ENCODE measurements at places on chromosomes 5 and 9.

DNA sequence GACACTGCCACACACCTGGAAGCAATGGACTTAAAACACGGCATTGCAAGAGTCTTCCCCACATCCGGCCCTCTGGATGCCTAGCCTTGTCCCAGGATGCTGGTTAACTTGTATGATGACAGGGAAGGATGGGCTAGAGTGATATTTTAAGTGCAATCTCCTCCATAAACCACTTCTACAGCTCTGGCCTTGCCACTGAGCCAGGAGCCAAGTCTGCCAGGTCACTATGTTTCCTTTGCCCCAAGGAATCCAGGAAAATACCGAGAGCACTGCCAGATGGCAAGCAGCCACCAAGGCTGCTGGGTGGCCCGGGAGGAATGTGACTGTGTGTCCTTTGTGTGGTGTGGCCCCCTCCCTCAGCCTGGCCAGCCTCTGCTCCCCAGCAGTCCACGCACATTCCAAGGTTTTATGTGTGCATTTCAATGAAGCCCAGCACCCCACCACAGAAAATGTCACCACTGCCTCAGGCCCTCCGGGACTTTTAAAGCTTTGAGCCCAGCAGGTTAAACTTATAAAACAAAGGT, 106.0 kb downstream of the FRMD3 start:
- DNase-seq, result no peak

DNA sequence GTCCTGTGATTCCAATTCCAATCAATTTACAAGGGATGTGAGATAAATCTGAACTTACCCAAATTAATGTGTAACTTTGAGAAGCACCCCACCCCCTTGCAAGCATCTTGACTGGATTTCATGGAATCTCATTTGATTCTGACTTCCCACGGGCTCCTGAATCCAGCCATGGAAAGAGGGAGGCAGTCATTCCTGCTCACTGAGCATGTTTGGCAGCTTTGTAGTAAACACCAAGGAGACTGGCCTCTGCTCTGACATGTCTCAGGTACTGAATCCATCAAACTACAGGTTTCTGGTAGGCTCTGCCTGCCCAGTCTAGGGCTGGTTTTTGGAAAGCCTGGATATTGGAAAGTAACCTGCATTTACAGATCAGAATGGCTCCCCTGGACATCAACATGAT, 357.6 kb downstream of the ARHGEF28 start:
- no peak for DNase-seq

DNA sequence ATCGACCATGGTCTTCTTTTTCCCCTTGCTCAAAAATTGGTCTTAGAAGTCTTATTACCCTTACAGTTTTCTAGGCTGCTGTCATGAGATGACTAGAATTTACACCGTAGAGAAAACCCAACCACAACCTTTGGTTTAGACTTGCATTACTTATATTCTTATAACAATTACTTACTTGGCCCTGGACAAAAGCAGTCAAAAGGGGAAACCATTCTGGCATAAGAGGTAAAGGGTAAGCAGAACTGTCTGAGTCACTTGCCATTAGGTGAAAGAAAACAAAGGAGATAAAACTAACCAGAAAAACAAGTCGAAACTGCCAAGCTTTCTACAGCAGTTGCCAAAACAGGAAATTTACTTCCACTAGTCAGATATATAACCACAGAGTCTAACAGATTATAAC, 17.9 kb downstream of the TMEM245 start:
- DNase-seq, result no peak

- DNase-seq, result no peak
Measured at GRCh38 chr5:158164296-158165047, 305.5 kb upstream of the CLINT1 start.

- DNase-seq, result no peak
Measured at GRCh38 chr5:9201011-9201410, 344.9 kb downstream of the SEMA5A start.

- no peak for DNase-seq
Measured at GRCh38 chr5:178137991-178138390, 7.2 kb downstream of the RMND5B start.

DNA sequence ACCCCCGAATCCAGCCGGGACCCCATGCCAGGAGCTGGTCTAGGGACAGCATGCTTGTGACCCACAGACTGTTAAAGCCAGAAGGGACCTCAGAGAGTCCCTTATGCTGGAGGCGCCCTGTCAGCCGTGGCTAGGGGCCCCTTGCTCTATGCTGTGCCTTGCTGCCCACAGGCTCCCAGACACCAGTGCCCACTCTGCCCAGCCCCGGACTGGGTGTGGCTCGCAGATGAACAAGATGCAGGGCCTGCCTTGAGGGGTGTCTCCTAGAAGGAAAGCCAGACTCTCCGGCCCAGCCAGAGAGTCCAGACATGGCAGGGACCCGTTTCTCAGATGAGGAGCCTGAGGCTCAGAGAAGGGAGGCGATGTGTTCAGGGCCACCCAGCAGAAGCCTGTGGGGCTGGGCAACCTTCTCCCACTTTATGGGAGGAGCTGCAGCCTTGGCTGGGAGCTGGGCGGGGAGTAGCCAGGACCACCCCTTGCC, 85.7 kb downstream of the LMX1B start:
- DNase-seq, result no peak

GRCh38 chr9:115590011-115590410, 472.1 kb upstream of the TNC start:
- no peak for DNase-seq

DNA sequence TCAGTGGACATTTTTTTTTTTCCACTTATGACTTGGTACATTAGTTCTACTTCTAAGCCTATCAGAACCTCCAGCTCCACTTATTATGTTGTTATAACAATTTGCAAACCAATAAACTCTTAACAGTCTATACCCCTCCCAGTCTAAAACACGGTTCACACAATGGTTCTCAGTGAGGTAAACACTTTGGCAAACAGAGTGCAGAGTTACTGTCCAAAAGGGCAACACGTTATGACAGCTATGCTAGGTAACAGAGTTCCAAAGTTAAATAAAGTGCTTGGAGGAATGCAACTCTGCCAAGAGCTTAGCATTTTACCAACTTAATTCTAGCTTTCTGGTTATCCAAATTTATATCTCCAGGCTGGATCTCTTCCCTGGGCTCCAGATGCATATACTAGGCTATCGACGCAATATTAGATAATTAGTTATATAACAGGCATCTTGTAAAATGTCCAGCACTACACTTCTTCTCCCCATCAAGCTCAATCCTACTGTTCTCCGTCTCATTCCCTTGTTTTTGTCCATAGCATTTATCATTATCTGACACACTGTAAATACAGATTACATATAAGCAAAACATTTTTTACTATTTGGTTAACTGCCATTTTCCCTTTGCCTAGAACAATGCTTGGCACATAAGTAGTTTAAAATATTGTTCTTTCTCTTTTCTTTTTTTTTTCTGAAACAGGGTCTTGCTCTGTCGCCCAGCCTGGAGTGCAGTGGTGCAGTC, 14.3 kb downstream of the FNBP1 start:
- DNase-seq, result no peak

DNA sequence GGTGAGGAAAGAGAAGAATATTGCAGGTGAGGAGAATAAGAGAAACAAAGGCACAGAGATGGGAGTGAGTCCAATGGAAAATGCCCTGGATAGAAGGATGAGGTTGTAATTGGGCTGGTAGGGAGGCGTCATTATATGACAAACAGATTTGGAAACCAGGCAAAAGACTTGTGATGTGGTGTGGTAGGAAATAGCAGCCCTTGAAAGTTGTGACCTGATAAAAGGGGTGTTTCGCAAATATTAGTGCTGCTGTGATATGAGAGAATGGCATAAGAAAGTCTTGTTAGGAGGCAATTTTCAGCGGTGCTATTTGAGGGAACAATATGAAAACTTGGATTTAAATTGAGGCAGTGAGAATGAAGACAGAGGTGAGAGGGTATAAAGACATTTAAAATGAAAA, 217.5 kb upstream of the ACTBL2 start:
- no peak for DNase-seq

- DNase-seq, result no peak
Measured at GRCh38 chr9:114141553-114142402, 13.6 kb upstream of the COL27A1 start.

DNA sequence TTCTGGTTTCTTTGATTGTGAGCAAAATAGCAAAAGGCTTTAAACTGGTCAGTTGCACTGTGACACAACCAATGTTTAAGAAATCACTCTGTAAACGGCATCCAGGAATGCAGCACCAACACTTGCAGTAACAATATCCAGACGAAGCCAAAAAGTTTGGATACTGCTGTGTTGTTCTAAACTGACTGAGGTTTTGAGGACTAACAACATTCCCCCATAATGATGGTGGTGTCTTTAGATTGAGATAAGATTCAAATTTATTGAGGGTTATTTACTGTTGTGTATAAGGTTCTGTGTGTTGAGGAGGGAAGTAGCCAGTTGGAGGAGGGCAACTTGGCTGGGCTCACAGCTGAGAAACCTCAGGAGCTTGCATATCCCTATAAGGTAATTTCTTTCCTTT, 353.6 kb downstream of the BNC2 start:
- DNase-seq, result no peak

- peak; percentile 32 for DNase-seq
Measured at GRCh38 chr9:75866273-75866871, 24.1 kb upstream of the PCSK5 start.

DNA sequence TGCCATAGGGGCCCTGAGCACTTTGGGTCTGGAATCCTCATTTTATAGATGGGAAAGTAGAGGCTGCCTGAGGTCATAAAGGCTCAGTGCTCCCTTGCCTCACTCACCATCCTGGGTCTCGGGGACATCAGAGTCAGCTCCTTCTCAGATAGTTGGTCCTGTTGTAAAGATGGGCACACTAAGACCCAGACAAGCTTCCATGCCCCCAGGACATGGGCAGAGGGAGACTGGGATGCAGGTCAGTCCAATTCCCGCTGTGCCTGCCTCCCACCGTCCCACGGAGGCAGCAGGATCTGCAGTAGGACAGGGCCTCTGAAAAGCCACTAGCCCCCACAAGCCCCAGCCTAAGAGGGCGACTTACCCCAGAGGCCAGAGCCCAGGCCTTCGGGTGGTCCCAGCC, 19.0 kb upstream of the SUSD3 start:
- DNase-seq, result no peak

DNA sequence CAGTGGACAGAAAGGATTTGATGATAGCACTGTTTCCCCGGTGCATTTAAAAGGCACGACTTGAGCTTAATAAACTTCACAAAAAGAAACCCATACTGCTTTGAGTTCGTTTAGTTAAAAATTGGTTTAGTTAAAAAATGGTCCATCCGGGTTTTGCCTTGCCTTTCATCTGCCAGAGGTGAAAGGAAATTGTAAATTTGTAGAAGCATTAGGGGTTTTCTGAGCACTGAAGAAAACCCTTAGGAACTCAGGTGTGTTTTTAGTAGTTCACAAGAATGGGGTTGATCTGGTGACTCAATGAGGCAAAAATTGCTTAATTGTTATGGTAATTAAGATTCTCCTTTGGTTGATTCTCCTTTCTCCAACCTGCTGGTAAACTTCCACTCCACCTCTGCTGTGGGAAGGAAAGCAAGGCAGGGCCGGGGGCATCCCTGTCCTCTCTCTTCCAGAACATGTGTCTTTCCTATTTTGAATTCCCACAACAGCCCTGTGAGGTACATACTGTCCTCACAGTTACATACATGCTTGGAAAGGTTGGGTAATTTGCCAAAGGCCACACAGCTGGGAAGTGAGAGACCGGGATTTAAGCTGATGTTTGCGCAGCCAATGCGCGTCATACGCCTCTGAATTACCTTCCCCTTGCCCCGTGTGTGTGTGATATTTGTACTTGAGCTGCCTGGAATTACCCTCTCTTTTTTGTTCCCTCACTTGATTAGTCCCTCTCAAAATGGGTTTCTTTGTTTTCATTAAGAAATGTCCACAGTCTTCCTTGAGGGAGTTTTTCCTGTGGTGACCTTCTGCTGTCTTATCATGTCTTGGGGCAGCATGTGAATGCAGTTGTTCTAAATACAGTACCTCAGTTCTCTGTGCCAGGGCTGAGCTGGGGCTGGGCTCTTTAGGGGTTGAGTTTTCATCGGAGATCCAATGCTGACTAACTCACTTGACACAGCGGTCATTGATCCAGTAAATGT, 94.4 kb downstream of the ARHGAP26 start:
- DNase-seq, result no peak

DNA sequence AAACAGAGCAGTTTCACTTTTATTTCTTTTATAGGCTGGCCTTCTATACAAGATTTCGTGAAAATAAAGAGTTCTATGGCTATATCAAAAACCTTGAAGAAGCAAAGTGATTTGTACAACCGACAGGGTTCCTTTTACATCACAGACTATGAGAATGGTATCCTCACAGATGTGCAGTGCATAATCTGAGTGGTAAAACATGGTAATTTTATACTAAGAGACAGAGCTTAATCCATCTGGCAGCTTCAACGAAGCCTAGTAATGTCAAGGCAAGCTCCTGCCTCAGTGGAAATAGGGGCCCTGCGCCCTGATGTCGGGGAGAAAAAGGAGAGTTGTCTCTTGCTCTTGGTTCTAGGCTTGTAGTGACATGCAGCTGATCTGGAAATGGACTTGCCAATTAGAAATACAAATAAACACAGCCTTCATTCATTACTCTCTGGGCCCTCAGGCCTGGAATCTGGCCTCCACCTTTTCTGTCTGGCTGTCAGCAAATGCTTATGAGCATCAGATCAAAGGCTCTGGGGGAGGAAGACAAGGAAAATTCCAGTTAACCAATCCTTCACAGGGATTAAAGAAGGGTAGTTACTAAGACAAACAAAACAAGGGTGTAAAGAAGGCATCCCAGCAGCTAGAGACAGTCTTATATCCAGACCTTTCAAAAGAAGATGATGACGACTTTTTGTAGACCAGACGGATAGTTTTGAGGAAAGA, 33.6 kb upstream of the TRIM32 start:
- no peak for DNase-seq

DNA sequence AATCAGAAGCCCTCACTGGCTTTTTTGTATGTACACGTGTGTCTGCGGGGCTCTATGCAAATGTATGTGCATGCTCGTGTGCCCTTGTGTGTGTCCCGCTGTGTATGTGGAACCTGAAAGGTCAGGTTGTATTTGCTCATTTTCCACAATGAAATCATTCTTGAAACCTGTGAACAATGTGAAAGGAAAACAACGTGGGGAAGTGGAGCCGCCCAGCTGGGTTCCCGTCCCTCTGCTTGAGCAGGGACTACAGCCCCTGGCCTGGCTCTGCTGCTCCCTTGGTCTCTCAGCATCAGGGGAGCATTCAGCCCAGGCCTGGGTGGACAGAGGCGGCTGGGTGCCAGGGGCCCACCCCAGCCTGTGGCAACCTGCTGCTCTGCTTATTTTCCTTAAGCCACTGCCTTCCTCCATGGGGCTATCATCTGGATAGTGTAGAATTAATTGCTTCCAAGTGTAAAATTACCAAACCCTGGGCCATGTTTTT, 3.0 kb downstream of the ECSCR start:
- no peak for DNase-seq

Measured in activated T-cell treated with anti-CD3 and anti-CD28 coated beads for 4 hours (primary cell).